ENCODE measurements at places on chromosomes 3 and 15.

GRCh38 chr3:141575879-141576743 is 89.3 kb downstream of the RASA2 start:
- no peak for DNase-seq

DNA sequence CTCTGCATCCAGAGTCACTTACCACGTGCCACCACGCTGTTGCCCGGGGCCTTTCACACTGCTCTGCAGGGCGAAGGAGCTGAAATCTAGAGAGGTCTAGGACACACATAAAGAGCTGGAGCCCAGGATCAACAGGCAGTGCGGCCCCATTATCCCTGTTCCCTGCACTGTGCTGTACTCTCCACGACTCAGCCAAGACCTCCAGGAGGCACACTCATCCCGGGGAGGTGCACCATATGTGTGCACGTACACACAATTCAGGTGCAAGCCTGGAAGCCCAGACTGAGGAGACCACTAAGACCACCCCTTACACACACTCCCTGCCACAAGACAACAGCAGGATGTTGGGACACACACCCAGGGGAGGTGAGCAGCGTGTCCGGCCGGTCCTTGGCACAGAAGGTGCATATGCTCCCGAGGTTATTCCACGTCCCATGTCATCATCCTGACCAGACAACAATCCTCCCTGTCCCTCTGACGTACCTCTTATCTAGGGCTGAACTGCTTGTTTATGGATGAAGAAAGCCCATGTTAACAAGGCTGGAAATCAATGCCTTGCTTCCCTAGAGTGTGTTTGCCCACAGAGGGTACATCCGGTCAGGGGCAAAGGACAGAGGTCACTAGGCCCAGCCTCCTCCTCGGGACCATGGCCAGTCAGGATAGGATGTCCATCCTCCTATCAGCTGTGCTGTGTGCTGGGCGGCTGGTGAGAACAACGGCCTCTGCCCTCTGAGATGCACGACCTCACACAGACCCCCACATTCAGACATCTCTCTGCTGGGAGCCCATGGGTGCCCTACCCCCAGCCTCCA is 16.1 kb downstream of the KLF15 start:
- DNase-seq = no peak

DNA sequence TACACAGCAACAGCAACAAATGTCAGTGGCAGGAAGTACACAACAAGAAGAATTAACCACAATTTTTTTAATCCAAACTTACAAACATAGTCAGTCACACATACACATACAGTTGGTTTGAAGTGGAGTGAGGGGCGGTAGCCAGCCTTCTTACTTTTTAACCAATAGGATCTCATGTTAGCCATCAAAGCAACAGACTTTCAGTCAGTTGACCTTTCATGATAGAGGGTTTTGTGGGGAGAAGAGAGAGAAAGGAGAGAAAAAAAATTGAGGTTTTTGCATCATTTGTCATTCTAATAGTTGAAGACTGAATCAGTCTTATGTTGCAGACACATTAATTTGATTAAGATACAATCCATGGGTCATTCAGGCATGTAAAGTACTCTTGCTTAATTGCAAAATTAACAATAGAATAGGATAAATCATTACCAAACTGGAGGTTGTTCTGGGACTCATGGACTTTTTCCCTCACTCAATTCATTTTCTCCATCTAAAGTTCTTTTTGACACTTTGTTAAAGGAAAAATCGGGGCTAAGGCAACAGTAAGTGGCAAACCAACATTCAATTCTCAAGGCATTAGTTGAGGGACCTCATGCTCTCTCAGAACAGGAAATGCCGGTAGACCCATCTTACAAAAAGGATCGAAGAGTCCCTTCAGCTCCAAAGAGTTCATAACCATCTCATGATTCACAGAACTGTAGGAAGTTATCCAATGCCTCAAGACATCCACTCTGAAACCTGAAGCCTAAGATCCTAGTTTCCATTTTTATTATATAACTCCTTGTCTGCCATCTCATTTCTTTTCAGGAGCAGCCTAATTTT is 159.5 kb upstream of the LPP start:
- no peak for DNase-seq

DNA sequence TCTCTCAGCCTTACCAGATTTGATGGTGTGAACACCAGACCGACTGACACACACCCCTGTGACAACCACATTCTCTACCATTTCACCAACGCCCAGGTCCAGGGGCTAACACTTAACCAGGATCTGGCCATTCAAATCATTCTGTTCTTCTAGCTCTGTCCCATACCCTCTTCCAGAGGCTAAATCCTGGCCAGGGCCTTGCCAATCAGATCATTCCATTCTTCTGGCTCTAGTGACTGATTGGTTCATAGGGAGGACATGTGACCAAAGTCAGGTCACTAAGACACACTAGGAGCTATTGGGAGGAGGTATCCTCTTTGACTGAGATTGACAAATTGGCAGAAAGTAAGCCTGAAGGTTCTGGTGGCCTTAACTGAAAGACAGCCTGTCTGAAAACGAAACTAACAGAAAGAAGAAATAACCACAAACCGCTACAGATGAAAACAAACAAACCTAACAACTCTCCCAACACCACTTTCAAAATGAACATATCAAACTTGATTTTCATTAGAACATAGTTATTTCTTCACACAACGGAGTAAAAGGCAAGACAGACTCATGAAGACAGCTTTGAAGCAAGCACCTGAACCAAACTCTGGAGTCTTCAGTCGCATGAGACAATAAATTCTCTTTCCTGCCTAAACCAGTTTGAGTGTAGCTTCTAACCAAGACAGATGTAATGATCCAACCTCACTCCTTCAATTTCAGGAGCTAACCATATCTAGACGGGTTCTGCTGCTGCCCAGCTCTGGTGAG is 68.5 kb downstream of the TRANK1 start:
- DNase-seq = no peak

DNA sequence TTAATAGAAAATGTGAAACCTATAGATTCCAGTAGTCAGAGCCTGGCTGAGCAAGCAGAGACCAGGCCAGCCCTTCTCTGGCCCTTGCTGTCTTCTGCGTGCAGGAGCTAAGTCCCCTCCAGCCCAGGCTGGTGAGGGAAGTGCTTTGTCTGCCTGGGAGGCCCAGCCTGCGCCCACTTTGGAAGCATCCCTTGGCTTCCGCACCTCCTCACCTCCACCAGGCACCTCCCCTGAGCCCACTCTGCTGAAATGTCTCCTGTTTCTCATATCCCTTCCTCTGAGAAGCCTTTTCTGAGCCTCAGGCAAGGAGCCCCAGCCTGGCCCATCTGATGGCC is 45.3 kb downstream of the ALDH1L1 start:
- DNase-seq = no peak

DNA sequence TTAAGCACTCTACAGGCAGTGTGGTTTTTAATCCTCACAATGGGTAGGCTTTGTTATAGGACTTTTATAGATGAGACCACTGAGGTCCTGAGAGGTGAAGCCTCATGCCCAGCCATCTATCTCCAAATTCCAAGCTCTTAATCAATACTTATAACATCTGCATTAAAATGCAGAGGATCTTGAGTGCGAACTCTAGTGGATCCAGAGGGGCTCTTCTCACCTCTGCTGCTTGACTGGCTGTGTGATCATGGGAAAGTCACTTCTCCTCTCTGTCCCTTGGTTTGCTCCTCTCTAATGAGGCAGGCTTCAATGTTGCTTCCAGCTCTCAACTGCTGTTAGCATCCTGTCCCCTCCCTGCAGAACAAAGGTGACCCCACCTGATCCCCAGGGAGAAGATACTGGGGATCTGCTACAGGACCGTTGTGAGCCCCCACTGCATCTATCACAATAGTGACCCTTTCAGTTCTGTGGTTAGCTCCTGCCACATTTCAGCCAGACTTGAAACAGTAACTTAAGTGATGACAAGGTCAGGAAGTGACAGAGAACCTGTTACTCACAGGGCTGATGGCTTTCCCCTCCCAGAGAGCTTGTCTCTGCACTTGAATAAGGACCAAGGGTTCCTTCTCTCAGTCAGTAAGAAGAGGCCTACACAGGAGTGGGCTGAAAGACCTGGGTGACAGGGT is 1.3 kb downstream of the SLC27A2 start:
- no peak for DNase-seq

GRCh38 chr3:51559961-51560360 is 21.4 kb downstream of the RAD54L2 start:
- DNase-seq = no peak

DNA sequence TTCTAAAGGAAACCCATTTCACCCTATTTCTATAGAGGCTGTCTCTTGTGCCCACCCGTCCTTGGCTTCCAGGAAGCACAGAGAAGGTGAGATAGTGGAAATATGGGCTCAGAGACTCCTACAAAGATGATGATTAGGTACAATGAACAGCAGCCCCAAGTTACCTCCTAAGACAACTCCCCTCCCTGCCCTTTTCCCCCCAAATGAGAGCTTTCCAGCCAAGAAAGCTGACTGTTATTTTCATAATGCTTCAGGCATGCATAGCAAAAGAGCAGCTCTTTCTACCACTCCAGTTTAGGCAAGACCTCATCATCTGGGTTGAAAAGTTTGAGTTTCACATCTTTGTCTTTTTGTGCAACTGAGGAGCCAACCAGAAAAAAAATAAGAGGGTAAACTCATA is 248.8 kb upstream of the ADAMTS9 start:
- no peak for DNase-seq

- no peak for DNase-seq
These were observed 19.4 kb downstream of the RBP1 start for GRCh38 chr3:139519998-139520737.

DNA sequence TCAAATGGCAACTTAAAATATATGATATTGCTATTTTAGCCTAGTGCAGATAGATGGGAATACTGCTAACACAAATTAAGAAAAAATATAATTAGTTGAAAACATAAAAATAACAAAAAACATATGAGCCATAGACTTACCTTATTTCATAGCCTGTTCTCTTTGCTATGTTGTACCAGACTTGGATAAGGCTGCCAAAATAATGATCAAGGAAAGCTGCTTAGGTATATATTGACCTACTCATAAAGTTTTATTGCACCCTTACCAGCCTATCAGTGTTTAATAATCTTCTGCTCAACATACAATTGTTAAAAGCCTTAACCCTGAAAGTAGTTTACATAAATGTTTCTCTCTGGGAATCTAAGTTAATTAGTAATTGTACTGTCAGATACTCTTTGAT is at the start of gene SI:
Gene SI (minus strand): TSS at position 204 of the 400 bp plus-strand sequence. CDS start 2,484 bp downstream, outside the sequence.
- no peak for DNase-seq

DNA sequence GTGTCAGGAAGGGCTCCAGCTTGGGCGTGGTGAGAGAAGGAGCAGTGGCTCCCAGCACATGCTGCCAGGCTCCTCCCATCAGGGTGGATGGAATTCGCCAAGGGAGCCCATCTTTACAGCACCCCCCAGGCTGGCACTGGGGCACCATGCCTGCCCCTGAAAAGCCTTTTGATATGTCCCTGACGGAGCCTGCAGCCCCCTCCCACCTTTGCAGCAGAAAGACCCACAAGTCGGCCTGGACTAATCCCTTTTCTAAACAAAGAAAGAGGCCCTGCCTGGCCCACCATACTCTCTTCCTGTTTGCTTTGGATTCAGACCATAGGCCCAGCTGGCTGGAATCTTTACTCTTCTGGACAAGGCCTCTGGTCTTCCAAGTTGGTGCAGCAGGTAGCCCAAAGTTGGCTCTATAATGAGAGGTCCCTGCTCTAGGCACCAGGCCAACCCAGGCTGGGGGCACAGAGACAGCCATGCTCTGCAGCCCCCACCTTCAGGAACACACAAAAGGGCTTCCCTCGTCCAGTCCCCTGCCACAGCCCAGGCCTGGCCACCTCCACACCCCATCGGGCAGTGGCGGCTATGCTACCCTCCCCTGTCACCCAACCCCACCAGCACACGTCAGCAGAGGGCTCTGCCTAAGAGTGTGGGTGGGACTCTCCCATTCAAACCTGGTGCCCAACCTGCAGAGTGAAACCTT is 5.4 kb downstream of the ANPEP start:
- no peak for DNase-seq

DNA sequence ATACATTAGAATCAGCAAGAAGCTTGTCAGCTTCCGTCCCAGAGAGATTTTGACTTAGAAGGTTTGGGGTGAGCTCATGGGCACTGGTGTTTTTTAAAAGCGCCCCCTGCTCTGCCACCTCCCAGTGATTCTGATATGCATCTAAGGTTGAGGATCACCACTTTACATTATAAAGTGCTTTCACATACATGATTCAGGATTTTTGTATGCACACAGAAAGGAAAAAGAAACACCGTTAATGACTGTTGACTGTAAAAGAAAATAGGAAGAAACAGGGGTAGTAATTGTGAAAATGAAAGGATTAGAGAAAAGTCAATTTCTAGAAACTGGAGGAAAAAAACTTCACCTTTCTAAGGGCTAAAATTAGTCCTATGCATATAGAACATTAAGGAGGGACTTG is 104.9 kb upstream of the ZBED2 start:
- no peak for DNase-seq

DNA sequence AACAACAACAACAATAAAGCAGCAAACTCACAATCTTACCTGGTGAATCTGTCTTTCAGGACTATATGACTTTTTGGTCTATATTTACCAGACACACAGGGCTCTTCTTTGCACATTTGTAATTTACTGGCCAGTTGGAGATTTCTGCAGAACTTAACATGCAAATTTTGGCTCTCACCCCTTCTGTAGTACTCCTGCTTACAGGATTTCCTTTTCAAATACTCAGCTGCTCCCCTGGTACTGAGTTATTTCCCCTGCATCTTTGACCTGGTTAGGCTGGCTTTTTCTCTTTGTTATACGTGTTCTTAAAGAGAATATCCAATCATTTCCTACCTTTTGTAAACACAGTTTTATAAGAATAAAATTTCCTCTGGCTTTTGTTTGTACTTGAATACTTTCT is 228.0 kb downstream of the MBNL1 start:
- no peak for DNase-seq

GRCh38 chr3:64152086-64152485 is 73.2 kb downstream of the PRICKLE2 start:
- no peak for DNase-seq

- no peak for DNase-seq
These were observed 198.9 kb upstream of the CBLB start for GRCh38 chr3:106067711-106068110.

DNA sequence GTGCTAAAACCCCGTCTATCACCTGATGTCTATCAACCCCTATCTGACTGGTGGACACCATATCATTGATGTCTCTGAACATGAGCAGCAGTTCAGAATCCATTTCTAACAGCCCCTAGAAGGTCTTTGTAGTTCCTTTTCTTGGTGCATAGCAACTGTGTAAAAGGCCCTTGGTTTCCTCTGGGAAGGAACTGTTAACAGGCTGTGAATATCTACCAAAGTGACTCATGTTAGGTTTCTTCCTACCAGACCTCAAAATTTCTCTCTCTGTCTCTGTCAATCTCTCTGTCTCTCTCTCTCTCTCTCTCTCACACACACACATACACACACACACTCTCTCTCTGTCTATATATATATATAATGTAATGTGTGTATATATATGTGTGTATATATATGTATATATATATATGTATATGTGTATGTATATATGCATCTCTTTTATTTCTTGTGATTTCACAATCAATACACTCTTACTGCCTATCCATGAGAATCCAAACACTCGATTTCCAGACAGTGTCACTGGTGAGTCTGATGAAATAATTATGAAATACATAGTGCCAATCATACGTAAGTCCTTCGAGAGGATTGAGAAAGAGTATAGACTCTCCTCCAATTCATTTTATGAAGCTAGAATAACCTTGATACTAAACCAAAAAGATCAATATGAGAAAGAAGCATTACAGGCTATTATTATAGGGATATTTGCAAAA is 335.9 kb upstream of the SLCO3A1 start:
- no peak for DNase-seq

- DNase-seq = no peak
These were observed 6.7 kb downstream of the ABHD17C start for GRCh38 chr15:80701676-80702311.

GRCh38 chr15:66078196-66078928 is 175.2 kb downstream of the MEGF11 start:
- DNase-seq = no peak

All from NCI-H1048 (cell line).